ENCODE measurements at places on chromosomes 2 and 18.
A peak's percentile ranks its signal among the peaks of the same experiment; 100 is the strongest.

GRCh38 chr2:27390822-27391679, 10.5 kb upstream of the ZNF513 start:
- DNase-seq: no peak

GRCh38 chr2:188294352-188294926, 2.8 kb downstream of the GULP1 start:
- no peak for DNase-seq

DNA sequence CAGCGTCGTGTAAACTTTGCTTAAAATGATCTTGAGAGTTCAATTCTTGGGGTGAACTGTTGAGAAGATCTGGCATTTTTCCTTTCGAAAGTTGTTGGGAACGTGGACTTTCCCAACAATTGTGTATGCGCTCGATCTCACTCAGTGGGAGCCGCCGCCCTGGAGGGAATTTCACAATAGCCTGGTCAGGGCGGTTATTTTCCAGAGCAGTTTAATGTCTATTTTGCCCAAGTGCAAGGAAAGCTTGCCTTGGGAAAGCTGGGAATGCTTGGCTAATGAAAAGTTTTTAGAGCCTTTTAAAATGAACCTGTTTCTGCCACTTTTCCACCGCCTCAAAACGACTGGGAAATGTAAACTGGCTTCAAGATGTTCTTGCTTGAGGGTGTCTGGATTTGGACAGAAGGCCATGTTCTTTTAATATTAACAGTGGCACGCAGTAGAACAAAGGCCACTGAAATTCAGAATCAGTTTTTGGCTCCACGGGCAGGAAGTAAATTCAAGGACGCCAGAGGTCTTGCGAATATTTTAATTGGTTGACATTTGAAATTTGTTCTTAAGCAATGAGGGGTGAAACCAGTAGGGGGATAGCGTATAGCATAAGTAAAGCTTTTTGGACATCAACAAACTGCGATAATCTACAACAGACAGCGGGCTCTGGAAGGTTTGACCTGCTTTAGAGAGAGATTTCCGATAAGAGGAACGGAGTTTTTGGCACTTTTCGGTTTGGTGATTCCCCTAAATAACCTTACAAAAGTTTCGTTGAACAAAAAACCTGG, 1.2 kb downstream of the CFLAR start:
- peak; percentile 87 for DNase-seq

DNA sequence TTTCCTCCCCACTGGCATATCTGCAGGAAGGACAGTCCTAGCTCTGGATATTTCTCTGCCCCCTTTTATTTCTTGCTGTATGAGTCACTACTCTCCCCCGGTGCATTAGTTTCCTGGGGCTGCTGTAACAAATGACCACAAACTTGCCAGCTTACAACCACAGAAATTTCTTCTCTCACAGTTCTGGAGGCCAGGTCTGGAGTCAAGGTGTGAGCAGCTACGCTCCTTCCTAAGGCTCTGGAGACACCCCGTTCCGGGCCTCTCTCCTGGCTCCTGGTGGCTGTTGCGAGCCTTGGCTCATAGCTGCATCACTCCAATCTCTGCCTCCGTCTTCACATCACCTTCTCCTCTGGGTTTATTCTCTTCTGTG, 34.1 kb downstream of the PTPRM start:
- DNase-seq: no peak

DNA sequence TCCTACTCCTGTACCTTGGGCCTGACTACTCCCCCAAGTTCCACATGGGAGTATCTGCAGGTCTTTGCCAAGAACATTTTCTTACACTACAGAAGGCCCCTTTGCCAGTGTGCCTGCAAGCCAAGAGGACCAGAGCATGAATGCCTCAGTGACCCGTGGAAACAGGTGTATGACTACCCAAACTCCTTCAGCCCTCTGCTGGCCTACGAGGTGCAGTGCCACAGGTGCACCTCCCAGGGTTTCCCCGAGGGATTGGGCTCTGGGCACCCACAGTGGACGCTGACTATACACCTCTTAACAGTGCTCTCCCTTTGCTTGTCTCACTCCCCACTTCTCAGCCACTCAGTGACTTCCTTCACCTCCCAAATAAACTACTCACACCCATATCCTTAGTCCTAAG, 91.4 kb downstream of the COL6A3 start:
- no peak for DNase-seq

- no peak for DNase-seq
Observed at GRCh38 chr2:212359425-212360067, 179.1 kb downstream of the ERBB4 start.

- peak; percentile 94 for DNase-seq
Observed at GRCh38 chr2:105102963-105103421, 65.1 kb downstream of the MRPS9 start.

GRCh38 chr18:23062011-23062410, 73.3 kb upstream of the CABLES1 start:
- no peak for DNase-seq

DNA sequence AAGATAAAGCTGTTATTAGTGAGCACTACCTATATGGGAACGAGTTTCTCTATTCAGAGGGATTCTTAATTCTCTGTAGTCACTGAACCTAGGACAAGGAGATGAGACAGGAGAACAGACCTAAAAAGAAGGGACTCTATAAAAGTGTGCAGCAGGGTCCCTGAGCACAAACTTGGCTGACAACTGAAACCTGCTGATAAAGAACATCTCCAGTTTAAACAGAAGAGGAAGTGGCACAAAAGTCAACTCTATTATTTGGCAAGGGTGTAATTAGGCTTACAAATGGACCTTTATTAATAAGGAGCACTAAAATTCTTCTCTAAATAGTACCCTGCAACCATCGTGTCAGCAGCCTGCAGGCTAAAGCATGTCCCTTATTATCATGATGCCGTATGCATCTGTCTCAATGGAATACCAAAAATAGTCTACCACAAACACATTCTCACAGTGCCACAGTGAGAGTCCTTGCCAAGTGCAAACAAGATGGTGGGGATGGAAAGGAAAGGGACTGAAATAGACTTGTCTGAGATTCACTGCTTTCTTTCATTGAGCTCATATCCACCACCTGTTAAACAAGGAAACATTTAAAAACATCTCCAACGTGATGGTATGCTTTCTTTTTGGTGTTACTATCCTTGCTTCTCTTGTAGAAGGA, 260.2 kb downstream of the INSIG2 start:
- no peak for DNase-seq

GRCh38 chr18:75735291-75735690, 307.8 kb upstream of the SMIM21 start:
- no peak for DNase-seq

DNA sequence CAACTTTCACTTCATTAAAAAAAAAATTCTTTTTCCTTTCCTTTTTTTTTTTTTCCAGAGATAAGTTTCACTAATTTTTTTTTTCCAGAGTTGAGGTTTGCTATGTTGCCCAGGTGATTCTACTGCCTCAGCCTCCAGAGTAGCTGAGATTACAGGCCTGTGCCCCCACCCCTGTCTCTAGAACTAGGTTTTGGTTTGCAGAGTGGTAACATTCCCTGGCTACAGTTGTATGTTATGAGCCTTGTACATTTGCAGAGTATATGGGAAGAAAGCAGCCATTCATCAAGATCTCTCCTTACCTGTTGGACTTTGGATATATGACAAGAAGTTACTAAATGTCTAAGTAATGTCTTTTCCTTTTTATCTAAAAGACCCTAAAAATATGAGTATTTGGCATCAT, 298.4 kb downstream of the MYCN start:
- no peak for DNase-seq

DNA sequence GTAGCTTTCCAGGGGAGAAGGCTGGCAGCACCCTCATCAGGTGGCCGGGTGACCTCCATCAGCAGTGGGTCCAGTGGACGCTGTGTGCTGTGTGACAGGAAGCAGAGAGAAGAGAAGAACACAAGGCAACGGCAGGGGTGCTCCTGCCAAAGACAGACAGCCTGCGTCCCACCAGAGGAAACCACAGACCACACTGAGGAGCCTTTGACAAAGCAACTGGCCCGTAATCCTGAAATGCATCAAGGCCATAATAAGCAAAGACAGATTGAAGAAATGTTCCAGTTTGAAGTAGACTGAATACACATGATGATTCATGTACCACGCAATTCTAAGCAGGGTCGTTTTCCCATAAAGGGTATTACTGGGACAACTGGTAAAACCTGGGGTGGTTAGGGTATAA, 172.4 kb downstream of the FBXO15 start:
- peak; percentile 10 for DNase-seq

GRCh38 chr2:241857572-241858121, 1.0 kb downstream of the PDCD1 start:
- no peak for DNase-seq

GRCh38 chr2:186784930-186785329, 64.0 kb downstream of the ZSWIM2 start:
- no peak for DNase-seq

GRCh38 chr18:6255116-6255705, 159.5 kb downstream of the L3MBTL4 start:
- peak; percentile 3 for DNase-seq

Data from fibroblast of lung (primary cell).